Activated CD4-positive, alpha-beta T cell treated with anti-CD3 and anti-CD28 coated beads, Interleukin-2, amount 50 U/mL, for 48 hours (primary cell): ENCODE measurements at places on chromosomes 2 and 18.
A peak's percentile ranks its signal among the peaks of the same experiment; 100 is the strongest.

DNA sequence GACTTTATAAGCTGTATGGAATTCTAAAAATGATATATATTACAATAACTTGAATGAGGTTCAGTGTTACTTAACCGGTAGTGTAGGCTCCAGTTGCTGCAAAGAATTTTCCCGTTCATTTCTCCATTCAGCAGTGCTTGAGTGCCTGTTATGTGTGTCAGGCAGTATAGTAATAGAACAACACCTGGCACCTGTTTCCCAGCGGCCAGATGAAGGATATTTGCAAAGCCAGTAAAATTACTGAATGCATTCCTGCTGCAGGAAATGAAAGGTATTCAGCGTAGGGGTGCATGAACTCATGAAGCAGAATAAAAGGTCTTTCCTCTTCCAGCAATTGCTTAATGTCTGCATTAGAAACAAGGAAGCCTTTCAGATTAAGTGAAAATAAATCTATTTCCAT lies 18.8 kb downstream of the YPEL5 start:
- no peak for DNase-seq

DNA sequence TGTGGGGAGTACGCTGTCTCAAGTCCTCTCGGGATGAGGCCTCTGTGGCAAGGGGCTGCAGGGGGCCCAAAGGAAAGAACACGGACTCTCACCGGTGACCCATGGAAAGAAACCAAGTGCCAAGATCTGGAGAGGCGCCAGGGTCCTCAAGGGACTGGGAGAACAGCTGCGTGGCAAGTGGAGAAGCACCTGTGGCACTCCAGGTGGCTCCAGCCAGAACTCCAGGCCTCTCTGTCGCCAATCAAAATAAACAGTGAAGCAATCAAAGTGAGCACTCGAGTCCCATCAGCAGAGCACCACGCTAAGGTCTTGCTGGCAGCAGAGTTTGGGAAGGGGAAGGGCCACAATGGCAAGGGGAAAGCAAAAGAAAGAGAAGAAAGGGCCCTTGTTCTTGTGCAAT lies 54.7 kb downstream of the BCL2 start:
- no peak for DNase-seq

- DNase-seq: no peak
Measured at GRCh38 chr18:77209587-77209986, 40.1 kb upstream of the GALR1 start.

DNA sequence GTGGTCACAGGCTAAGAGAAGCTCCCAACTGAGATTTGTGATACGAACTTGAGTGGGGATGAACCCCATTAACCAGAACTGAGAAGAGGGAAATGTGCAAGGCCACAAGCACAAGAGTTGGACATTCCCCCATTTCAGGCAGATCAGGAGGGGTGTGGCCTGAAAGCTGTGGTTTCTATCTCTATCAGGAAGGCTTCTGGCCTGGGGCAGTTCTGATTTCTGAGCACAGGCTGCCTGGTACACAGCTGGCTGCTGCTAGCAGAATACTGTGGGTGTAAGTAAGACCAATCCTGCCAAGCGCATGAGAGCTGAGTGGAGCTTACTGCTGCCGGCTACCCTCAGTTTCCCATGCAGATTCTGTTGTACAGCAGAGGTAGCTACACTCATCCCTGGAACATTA lies 484.6 kb downstream of the SATB2 start:
- no peak for DNase-seq

DNA sequence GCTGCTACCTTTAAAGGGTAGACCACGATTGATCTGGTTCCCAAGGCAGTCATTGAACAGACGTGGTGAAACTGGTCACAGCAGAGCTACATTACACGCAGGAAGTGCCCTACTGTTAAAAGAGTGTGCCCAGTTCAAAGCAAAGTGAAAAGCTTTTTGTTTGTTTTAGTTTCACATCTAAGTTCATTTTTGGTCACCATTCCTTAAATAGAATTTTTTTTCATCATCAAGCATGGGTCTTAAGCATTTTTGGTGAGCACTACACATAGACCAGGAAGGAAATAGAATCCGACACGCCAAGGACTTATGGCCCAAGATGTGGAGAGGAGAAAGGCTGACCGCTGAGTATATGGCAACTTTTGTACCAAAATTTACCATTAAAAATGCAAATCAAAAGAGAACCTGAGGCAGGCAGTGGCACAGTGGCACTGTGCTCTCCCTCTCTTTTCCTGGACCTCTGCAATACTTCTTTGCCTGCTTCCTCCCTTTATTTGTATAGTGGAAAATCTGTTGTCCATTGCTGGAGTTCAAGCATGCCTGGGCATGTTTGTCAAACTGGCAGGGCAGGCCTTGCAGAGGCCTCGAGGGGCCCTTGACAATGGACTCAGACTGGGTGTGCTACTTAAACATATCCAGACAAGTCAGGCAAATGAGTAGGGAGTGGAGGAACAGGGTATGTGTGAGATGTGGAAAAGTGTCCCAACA lies 42.6 kb upstream of the HNRNPA3 start:
- DNase-seq: no peak

DNA sequence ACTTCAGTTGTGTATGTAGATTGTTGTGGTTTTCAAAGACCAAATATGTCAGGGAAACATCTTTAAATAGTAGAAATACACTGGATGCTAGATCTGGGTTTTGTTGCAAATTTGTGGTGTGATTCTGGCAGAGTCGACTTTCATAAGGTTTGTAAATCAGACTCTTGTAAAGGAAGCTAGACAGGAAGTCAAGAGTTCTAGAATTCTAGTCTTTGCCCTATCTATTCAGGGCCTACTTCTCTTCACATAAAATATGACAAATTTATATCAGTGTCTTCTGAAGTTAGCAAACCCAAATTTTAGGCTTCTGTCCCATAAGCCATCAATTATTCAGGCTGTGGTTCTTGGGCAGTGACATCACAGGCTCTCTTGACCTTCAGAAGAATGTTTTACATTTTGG lies 1579.2 kb upstream of the PIK3C3 start:
- DNase-seq: no peak

DNA sequence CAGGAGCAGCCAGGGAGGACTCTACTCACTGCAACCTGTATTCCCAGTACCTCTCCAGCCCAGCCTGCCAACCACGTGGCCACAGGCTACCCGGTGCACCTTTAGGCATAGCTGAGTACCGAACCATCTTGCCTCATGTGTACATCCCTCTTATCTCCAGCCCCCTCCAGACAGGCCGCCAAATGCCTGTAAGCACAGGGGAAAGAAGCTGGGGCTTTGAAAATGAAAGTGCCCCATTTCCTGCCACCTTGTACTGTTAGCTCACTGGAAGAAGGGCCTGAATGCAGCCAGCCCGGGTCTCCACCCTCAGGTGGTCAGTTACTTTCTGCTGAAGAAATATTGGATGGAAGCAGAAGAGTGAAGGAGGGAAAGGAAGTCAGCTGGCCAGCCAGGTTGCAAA lies 27.2 kb upstream of the RFX8 start:
- no peak for DNase-seq

- no peak for DNase-seq
Measured at GRCh38 chr2:200028998-200029397, 73.6 kb downstream of the MAIP1 start.

DNA sequence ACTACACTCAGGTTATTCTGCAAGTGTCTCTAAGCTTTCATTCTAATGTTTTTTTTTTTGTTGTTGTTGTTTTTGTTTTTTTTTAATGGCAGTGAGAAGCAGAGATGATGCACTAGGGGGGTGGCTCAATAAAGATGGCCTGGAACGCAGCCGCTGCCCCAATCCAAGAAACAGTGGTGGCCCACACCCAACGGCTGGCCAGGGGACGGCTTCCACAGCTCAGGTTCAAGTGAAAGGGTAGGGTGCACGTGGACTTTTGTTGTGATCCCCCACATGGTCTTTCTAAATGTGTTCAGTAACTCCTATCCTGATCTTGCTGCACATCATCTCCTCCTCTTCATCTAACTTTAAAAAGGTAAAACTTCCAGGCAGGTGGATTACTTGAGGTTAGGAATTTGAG lies 190.1 kb downstream of the NDUFA10 start:
- DNase-seq: no peak

- DNase-seq: no peak
Measured at GRCh38 chr18:55458456-55459203, 129.4 kb downstream of the TCF4 start.

GRCh38 chr18:50737127-50737526 lies 82.7 kb downstream of the MRO start:
- DNase-seq: no peak

GRCh38 chr2:64857581-64858471 lies 131.4 kb upstream of the SLC1A4 start:
- no peak for DNase-seq

GRCh38 chr2:60794271-60794863 lies 38.3 kb downstream of the PAPOLG start:
- no peak for DNase-seq

DNA sequence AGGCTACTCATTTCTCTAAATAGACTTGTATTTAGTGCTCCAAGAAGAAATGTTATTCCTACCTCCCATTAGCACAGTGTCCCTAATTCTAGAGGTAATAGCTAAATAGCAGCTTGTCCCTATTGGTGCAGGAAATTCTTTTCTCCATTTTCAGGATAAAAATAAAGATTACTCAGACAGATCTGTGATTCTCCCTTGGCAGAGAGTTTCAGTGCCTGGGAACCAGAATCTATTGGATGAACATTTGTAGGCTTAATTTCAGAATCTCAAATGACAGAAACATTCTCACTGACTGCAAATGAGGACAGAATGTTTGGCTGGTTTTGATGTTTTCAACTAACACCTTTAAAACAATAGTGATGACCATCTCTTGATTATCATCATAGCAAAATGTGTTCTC lies 33.3 kb upstream of the LGALSL start:
- DNase-seq: no peak

DNA sequence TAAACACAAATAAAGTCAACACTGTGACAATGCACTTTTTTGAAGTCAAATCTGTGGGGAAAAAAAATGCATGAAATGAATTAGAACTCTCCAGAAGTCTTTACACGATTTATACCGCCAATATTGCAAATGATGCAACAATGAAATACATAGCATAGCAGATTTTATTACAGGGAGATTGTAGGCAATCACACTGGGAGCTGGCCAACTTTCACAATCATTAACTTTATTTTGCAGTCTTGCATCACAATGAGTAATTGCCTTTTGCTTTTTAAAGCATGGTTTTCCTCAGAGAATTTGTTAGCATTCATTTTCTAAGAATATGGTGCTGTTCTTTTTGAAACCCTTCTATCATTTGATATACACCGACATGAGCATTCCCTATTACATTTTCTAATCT lies 366.4 kb upstream of the FSIP2 start:
- DNase-seq: no peak

GRCh38 chr2:71277536-71278103 lies 50.7 kb upstream of the PAIP2B start:
- peak; percentile 40 for DNase-seq

DNA sequence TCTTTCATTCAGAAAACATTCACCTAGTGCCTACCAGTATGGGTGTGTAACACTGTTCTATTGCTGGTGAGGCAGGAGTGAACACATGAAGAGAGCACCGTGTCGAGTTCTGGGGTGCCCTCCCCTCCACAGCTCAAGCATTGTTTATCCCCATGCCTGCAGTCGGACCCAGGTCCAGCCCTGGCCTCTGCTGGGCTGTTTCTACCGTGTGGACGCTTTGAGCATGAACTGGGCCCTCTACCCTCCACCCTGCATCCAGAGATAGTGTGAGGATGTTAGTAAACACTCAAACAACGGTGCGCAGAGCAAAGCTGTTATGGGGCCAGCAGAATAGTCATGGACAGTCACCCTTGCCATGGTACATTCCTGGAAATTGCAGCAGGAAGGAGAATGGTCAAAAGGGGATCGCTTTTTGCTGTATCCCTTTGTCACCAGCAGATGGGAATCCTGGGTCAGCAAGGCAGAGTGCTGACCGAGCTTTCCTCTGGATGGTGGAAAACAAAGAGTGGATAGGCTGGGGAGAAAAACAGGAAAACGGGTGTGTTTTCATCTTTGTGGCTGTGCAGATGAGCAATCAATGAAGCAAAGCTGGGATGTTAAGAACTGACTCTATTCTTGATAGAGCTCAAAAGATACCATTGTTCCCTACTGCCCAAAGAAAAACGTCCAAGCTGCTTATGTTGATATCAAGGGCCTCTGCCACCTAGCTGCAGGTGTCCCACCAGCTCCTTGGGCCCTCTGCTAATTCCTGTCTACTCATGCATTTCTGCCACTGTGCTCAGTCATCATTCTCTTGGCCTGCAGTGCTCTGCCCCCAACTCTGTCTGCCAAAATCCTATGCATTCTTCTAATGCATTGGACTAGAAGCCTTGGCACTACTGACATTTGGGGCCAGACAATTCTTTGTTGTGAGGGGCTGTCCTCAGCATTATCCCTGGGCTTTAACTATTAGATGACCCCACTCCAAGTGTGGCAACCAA lies 38.7 kb downstream of the REEP1 start:
- no peak for DNase-seq

- peak; percentile 18 for DNase-seq
Measured at GRCh38 chr2:100246163-100247145, 75.8 kb downstream of the LONRF2 start.
